ENCODE measurements at places on chromosomes 2 and 18. TPM values are rescaled to one million over a fixed set of nuclear protein-coding genes. Genes with fewer than 3 reads are reported as not detected.

ELAC1 gene
- polyA plus RNA-seq = 16.7 TPM

DYNC1I2 gene
- polyA plus RNA-seq = 172 TPM

EVX2 gene
- polyA plus RNA-seq = 0.01 TPM

NBAS gene
- polyA plus RNA-seq = 60.1 TPM

ESPNL gene
- 3.6 TPM for polyA plus RNA-seq

ADGRF3 gene
- 2.7 TPM for polyA plus RNA-seq

SATB2 gene
- polyA plus RNA-seq = 15.2 TPM

AOX1 gene
- polyA plus RNA-seq = 2.1 TPM

CYP26B1 gene
- 16.9 TPM for polyA plus RNA-seq

ELOA2 gene
- not detected for polyA plus RNA-seq

SPATA3 gene
- not detected for polyA plus RNA-seq

HOXD4 gene
- polyA plus RNA-seq = 67.5 TPM

DNA sequence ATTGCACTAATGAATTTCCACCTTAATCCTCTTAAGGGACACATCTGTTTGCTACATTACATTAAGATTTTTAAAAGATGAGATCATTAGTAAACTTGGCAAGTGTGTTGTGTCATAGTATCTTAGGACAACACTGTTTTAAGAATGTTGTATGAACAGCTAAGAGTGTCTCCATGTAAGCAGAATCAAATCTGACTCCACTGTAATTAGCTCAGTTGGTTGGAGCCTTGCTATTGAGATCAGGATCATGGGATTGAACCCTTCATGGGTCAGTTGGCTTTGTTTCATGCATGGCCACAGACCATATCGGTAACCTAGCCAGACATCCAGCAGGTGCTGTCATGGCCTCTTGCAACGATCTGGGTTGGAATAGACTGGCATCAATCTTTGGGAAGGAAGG lies 5.2 kb downstream of the FHOD3 start:
- DNase-seq = no peak

DNA sequence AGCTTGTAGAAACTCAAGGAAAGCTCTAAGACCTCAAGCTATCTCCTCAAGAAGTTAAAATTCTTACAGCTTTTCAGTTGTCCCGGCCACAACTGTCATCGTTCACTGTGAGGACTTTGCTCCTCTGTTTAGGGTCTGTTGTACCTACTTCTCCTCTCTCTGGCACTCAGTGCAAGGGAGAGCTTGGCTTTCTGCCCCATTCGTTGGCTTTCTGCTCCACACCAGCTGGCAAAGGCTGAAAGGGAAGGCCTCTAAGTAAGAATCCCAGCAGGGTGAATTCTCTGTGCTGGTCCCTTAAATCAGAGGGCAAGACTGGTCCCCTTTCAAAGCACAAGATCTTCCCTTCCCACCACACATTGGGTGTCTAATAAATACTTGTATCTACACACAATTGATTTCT lies 17.3 kb downstream of the ZBTB7C start:
- DNase-seq = no peak

GRCh38 chr2:217843324-217843723 lies 159.5 kb downstream of the TNS1 start:
- no peak for DNase-seq

DNA sequence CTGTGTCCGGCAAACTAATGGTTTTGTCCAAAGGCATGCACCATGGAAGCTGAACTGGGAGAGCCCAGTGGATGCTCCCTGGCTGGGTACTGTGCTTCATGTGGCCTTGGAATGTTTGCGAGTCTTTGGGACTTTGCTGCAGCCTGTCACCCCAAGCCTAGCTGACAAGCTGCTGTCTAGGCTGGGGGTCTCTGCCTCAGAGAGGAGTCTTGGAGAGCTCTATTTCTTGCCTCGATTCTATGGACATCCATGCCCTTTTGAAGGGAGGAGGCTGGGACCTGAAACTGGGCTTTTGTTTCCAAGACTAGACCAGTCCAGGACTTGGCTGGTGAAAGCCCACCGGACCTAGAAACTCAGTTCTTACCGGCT lies 1.7 kb downstream of the MARS2 start:
- DNase-seq = no peak

- DNase-seq = no peak
Measured at GRCh38 chr2:143842836-143843235, 677.1 kb downstream of the ZEB2 start.

- DNase-seq = no peak
Measured at GRCh38 chr2:213243189-213244044, 40.8 kb upstream of the SPAG16 start.

DNA sequence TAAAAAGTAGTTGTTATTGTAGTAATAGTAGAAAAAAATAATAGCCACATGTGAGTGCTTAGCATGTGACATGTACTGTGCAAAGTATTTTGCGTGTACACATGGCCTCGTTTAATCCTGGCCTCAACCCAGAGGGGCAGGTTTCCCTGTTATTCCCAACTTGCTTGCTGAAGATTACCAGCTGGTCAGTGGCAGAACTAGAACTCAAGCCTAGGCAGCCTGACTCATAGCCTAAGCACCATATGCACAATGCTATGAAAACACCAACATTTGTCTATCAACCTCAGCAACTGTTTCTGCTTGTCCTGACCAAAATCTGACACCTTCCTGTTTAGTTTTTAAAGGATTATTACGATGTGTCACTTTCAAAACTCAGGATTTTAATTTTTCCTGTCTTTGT lies 234.9 kb upstream of the SMAD7 start:
- DNase-seq = no peak

GRCh38 chr2:150977296-150977695 lies 284.4 kb downstream of the RBM43 start:
- DNase-seq = no peak

DNA sequence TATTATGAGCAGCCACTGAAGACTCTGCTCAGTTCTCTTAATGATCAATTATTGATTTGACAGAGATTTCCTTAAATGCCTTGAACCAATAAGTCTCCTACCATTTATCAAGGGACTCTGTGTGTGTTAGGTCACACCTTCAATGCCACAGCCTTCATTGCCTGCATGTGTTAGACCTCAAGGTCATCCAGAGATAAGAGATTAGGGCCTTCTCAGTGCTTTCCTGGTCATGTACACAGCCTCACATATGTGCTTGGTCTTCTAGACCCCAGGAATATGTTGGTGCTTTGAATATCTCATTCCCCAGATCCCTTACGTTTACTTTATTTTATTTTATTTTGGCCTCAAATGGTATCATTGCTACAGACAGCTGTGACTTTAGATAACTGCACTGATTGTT lies 93.0 kb upstream of the CTAGE1 start:
- DNase-seq = no peak

GRCh38 chr2:240519396-240520129 lies 38.2 kb downstream of the ANKMY1 start:
- DNase-seq = peak; percentile 17

DNA sequence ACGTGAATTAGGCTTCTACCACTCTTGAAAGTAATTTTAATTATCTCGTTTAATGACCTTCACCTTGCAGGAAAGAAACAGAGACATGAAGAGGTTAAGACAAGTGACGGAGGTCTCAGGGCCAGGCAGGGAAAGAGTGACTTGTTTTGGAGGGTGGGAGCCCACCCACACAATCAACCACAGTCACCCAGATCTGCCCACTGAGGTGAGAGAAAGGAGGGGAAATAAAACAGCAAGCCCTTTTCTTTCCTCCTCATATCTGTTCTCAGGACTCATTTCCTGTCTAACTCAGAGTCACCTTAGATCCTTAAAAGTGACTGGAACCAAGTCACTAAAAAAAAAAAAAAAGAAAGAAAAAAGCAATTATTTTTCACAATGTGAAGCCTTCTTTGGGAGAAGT lies 26.8 kb downstream of the ATP8B1 start:
- DNase-seq = no peak

DNA sequence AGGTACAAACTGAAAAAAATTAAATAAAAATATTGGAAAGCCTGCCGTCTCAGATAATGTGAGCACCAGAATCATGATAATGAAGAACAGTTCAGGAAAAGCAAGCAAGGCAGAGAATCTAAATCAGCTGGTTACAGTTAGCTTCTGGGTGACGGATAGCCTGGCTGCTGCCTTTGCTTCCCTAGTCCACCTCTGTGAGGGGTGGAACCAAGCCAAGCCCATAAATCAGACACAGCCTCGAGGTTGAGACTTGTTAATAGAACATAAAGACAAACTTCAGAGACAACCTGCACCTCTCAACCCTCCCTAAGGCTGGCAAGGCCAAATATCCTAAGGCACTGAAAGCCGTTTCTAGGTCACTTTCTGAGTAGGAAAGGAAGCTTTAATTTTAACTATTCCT lies 334.7 kb upstream of the SLC39A10 start:
- DNase-seq = peak; percentile 37

- no peak for DNase-seq
Measured at GRCh38 chr2:98912221-98912851, 23.7 kb downstream of the CRACDL start.

DNA sequence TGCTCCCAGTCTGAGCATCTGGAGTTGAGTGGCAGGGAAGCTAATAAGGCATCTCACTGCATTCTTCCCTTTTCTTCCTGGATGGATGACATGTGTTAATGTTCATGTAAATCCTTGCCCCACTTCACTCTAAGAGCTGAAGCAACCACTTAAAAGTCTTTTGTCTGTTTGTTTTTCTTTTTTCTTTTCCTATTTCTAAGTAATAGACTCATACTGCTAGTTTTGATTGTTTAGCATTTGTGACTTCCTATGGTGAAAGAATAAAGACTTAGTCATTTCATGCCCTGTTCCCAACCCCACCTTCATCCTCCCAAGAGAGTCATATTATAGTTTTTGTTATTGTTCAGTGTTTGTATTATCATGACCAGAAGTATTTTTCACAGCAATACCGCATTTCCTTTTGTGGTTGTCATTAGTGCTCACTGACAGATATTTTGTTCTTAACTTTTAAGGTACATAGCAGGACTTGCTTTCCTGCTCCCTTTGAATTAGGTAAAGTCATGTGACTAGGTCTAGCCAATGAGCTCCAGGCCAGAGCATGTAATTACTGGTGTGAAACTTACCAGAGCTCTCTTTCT lies 18.1 kb upstream of the SPP2 start:
- DNase-seq = no peak

GRCh38 chr2:152186262-152186661 lies 10.7 kb upstream of the STAM2 start:
- DNase-seq = no peak

GRCh38 chr2:120224735-120225548 lies 1.7 kb upstream of the TMEM185B start:
- DNase-seq = no peak

- no peak for DNase-seq
Measured at GRCh38 chr2:170817093-170818035, 677 bp downstream of the GAD1 start.

- DNase-seq = no peak
Measured at GRCh38 chr18:74062037-74062436, 85.6 kb downstream of the FBXO15 start.

DNA sequence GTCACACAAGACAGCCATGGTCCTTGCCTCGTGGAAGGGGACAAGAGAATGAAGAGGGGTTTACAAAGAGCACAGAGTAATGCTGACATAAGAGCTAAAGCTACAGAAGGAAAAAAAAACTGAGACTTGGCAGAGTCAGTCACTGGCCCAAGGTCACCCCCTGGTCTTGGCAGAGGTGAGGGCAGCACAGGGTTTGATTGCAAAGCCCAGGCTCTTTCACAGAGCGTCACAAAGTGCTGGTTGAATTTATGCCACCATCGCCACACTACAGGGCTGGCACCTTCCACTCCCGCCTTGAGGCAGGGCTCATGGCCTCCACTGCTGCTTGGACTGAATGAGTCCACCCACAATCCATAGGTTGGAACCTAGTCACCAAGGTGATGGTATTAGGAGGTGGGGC lies 190.2 kb downstream of the INHBB start:
- DNase-seq = no peak

GRCh38 chr2:230879271-230879882 lies 14.6 kb downstream of the ITM2C start:
- no peak for DNase-seq

All from renal pelvis (tissue), 12 donors.